ENCODE measurements at places on chromosomes 4 and X. TPM values are rescaled to one million over a fixed set of nuclear protein-coding genes. Genes with fewer than 3 reads are reported as not detected.
A peak's percentile ranks its signal among the peaks of the same experiment; 100 is the strongest.

GRCh38 chr4:82799006-82799881 is 648 bp upstream of the SCD5 start:
- peak overlapping the region; percentile 86 for H3K4me3 ChIP-seq
- H3K27me3 ChIP-seq: peaks cover 33% of the 10 kb centered on the region
- H3K36me3 ChIP-seq: peaks cover 3% of the 10 kb centered on the region
- H3K4me1 ChIP-seq: peaks cover 18% of the 10 kb centered on the region

- no peaks in the 10 kb centered on the region for H3K4me1 ChIP-seq
- peaks cover 4% of the 10 kb centered on the region for H3K27me3 ChIP-seq
- DNase-seq: no peak
- H3K4me3 ChIP-seq: no peak overlapping the region
These were observed 71.1 kb upstream of the EFNB1 start for GRCh38 chrX:68757731-68758130.

DNA sequence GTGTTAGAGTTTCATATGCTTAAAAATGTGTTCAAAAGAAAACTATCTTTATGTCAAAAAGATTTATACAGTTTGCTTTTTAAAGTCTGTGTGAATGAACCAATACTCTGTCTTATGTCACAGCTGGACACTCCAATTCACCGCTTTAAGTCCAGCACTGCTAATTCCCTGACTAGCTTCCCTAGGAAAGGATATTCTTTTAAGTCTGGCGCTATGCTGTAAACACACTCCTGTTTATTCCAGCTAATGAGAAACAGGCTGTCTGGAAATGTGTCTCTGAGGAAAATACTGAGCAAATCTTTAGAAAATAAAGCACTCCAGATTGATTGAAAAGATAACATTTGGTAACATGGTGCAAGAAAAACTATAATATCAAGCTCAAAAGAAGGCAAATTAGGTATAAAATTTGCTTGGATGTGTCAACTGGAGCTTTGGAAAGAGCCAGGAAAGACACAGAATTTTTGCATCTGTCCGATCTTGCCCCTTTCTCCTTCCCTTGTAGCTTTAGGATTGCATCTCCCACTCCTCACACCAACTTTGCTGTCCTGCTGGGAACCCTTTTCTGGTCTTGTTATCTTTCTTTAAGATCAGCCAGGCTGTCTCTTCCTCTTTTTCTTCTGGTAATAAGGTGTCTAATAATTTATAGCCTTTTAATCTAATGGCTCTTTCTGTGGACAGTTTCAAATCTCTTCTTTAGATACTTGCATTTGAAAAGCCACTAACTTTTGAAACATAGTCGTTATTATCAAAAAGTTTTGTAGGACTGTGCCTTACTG is 40.9 kb upstream of the VEGFC start:
- H3K4me1 ChIP-seq: peaks cover 7% of the 10 kb centered on the region
- no peak overlapping the region for H3K4me3 ChIP-seq
- no peaks in the 10 kb centered on the region for H3K36me3 ChIP-seq
- no peak for DNase-seq
- H3K27me3 ChIP-seq: no peaks in the 10 kb centered on the region
- H3K27ac ChIP-seq: no peak overlapping the region

GRCh38 chrX:152892999-152893891 is 4.6 kb upstream of the ZNF185 start:
- H3K27ac ChIP-seq: no peak overlapping the region
- H3K4me3 ChIP-seq: no peak overlapping the region
- peaks cover 5% of the 10 kb centered on the region for H3K27me3 ChIP-seq
- no peaks in the 10 kb centered on the region for H3K36me3 ChIP-seq
- no peak for DNase-seq
- peaks cover 5% of the 10 kb centered on the region for H3K4me1 ChIP-seq

DNA sequence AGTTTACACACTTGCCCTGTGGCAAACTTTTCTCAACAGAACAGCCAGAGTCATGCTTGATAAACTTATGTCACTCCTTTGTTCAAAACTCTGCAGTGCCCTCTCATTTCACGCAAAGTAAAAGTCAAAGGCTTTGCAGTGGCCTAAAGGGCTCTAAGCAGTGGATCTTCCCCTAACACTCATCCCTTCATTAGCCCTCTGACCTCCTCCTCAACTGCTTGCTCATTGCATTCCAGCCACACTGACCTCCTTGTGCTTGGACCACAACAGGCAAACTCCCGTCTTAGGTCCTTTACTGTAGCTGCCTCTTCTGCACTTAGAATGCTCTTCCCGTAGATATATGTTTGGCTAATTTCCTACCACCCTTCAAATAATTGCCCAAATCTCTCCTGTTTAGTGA is 5.6 kb downstream of the PRDM5 start:
- no peaks in the 10 kb centered on the region for H3K36me3 ChIP-seq
- no peak overlapping the region for H3K27ac ChIP-seq
- H3K4me3 ChIP-seq: no peak overlapping the region
- no peaks in the 10 kb centered on the region for H3K27me3 ChIP-seq

DNA sequence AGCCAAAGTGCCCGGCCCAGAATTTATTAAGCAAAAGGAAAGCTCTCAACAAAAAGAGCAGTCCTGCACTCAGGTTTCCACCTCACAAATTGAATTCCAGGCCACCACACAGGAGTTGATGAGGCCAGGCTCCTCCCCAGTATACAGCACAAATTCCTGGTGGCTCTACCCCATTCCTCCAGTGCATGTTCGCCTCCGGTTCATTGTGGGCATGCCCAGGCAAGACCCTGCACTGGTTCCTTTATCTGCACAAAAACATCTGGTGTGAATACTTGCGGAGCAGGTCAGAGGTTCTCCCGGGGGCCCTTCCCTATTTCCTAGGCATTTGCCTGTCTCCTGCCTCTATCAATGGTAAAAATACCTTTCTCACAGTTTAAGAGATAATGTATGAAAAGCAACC is 195.2 kb upstream of the ANXA10 start:
- peak overlapping the region; percentile 95 for H3K27ac ChIP-seq
- H3K36me3 ChIP-seq: no peaks in the 10 kb centered on the region
- no peak for DNase-seq
- peaks cover 23% of the 10 kb centered on the region for H3K4me1 ChIP-seq

- peaks cover 22% of the 10 kb centered on the region for H3K36me3 ChIP-seq
- no peaks in the 10 kb centered on the region for H3K4me1 ChIP-seq
- no peak for DNase-seq
- H3K27me3 ChIP-seq: no peaks in the 10 kb centered on the region
- H3K4me3 ChIP-seq: no peak overlapping the region
- H3K27ac ChIP-seq: no peak overlapping the region
These were observed 67.2 kb downstream of the BLTP1 start for GRCh38 chr4:122219356-122219755.

GRCh38 chrX:67784712-67785111 is 240.9 kb downstream of the AR start:
- no peak overlapping the region for H3K27ac ChIP-seq
- DNase-seq: no peak
- H3K4me3 ChIP-seq: no peak overlapping the region
- no peaks in the 10 kb centered on the region for H3K27me3 ChIP-seq
- H3K36me3 ChIP-seq: no peaks in the 10 kb centered on the region

- peaks cover 5% of the 10 kb centered on the region for H3K4me1 ChIP-seq
- H3K27ac ChIP-seq: no peak overlapping the region
- DNase-seq: no peak
- no peak overlapping the region for H3K4me3 ChIP-seq
- H3K36me3 ChIP-seq: no peaks in the 10 kb centered on the region
- no peaks in the 10 kb centered on the region for H3K27me3 ChIP-seq
These were observed 91.1 kb upstream of the VEGFC start for GRCh38 chr4:176883681-176884418.

DNA sequence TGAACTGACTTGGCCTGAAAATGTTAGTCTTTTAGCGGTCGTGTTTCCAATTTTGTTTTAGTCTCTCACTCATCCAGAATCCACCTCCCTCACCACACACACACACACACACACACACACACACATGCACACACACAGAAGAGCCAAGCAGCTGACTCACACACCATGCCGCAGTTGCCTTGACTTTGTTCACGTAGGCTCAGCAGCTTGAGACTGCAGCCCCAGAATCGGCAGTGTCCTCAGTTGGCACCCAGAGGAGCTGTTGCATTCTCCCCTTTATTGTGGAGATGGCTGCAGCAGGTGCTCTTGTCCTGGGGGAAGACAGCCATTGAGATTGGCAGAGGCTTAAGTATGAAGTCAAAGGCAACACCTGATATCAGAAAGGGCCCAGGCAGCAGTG is 20.9 kb upstream of the XPNPEP2 start:
- H3K27me3 ChIP-seq: no peaks in the 10 kb centered on the region
- H3K4me1 ChIP-seq: no peaks in the 10 kb centered on the region
- H3K27ac ChIP-seq: no peak overlapping the region
- no peaks in the 10 kb centered on the region for H3K36me3 ChIP-seq

- no peak for DNase-seq
- H3K4me3 ChIP-seq: no peak overlapping the region
- no peak overlapping the region for H3K27ac ChIP-seq
- H3K27me3 ChIP-seq: peaks cover 56% of the 10 kb centered on the region
- peaks cover 17% of the 10 kb centered on the region for H3K4me1 ChIP-seq
- H3K36me3 ChIP-seq: no peaks in the 10 kb centered on the region
These were observed 28.9 kb downstream of the HOPX start for GRCh38 chr4:56652196-56652595.

BBS12 gene
- total RNA-seq: 3.8 TPM

SFRP2 gene
- 5.9 TPM for total RNA-seq

PAGE2 gene
- total RNA-seq: not detected

UGT2A3 gene
- 2.5 TPM for total RNA-seq

Measured in type B pancreatic cell (in vitro differentiated cells).